ENCODE measurements at places on chromosomes 3 and 15.

DNA sequence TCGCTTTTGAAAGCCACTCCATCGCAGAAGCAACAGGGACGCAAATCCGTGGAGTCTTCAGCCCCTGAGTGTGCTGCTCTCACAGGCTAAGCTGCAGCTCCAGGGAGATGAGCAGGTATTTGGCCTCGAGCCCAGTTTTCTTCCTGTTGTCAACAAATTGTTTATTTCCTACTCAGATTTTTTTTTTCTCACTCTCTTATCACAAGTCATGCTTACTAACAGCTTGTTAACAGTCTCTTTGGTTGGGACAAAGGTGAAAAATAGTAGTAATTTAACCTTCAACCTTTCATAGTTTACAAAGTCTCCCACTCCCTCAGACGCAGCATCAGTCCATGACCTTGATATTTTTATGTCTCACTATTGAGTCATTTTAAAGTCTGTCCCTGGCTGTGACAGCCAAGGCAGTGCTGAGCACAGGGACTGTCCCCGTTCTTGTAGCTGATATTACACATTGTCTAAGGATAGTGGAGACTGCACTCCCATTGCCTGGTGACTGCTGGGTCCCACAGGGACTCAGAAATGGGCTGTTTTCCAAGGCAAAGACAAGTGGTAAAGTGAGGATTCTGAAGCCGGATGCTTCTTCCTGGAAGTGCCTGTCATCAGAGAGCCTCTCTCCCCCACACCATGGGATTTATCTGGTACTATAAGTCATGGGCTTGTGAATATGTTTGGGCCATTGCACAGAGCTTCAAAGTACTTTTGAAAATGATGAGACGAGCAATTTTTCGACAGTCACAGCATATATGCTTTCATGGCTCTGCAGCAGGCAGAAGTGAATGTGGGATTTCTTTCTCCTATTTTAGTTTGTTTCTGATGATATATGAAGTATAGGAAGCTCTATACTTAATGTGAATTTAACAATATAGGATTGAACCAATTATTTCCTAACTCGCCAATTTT, 59.8 kb upstream of the UNC13C start:
- DNase-seq = no peak

DNA sequence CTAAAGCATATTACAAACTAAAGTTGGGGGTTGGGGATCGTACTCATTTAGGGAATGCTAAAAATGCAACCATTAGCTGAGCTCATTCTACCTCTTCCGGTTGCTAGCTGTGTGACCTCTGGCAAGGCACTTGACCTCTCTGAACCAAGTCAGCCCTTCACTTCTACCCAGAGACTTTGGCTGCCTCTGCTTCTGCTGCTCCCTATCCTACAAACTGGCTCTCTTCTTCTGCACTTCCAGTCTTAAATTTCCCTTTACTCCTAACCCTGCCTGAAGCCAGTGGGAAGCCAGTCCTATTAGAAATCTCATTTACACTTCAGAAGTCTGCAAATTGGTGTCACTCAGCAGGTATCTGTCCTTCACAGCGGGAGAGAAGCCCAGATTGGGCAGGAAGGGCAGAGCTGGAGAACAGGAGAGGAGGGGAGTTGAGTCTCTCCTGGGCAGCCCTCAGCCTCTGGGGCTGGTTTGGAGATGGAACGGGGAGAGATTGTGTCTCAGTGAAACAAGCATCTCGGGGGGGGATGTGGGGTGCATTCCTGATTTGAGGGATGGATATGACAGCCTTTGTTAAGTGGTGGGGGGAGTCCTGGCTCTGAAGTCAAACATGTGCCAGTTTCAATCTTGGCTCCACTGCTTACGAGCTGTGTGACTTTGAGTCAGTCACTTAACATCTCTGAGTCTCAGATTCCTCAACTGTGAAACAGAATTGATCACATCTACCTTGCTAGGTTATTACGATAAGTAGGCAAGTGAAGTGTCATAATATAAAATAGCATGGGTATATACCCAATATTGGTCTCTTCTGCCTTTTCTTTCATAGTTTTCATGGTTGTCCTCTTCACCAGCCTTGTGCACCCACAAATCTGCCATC, 7.8 kb upstream of the AEN start:
- DNase-seq = no peak

- DNase-seq = no peak
These were observed 203.4 kb upstream of the HES1 start for GRCh38 chr3:193932576-193932975.

DNA sequence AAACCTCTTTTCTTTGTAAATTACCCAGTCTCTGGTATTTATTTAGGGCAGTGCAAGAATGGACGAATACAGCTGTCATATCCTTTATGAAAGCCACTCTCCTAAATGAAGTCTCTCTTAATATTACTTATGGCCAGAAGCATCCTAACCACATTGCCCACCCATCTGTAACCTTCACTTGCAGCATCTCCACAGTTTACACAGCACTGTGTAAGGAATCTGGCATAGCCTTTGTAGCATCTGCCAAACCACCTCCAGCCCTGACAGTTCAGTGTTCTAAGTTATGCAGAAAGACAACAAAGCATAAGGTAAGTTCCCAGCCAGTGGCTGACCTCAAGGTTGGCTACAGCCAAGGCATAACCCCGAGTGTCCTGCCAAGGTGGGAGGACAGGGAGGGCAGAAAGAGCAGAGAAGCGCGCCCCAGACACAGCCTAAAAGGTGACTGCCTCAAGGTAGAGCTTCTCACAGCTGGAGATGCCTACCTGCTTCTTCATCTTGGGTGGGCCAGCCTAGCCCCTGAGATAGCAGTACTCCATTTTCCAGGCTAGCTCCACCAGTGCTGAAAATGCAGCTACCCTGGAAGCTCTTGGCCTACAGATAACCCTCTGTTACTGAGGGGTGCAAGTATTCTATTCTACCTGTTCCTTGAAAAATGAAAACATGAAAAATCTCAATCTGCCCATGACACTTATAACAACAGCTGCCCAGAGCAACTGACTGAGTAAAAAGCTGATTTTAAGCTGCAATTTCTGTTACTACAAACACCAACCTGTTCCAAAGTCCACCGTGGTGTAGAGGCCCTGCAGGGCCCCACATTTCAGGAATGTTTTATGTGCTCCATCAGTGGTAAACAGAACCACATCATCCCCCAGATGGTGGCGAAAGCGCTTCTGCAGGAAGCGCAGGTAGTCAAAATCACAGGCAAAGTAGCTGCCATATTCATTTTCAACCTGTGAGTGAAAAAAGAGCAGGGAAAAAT, 39.3 kb downstream of the GLB1 start:
- no peak for DNase-seq

DNA sequence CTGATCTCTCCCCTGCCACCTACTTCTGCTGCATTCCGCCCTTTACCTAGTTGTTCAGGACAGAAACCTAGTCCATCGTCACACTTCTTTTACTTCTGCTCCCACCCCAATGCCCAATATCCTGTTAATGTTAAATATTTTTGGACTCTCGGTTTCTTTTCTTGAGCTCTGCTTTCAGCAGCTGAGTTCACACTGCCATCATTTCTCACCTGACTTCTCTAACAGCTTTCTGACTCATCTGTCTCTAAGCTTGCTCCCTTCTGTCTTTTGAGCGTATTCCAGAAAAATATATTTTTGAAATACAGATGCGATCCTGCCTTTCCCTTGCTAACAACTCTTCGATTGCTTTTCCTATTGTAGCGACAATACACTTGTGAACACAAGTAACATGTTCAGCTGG, 183.4 kb downstream of the KLHL25 start:
- DNase-seq = no peak

GRCh38 chr15:73650416-73651126, 17.4 kb upstream of the NPTN start:
- no peak for DNase-seq

DNA sequence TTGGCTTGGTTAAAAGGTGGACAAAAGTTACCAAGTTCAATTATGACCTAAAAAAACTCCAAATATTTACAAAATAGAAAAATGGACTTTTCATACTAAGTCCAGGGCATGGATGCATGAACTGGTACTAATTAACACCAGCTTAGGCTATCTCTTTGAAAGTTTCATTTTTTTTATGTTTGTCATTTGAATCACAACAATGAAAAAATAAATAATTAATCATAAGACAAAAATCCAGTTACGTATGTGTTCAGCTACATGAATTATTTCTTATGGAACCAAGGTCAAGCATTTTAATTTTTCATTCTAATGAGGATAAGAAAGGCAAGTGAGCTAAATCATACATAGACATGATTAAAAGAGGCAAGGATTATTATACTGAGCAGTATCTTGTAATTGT, 23.7 kb upstream of the STRIT1 start:
- DNase-seq = no peak

GRCh38 chr3:17686613-17687012, 55.8 kb downstream of the TBC1D5 start:
- DNase-seq = no peak

GRCh38 chr3:188589071-188589470, 435.1 kb downstream of the LPP start:
- DNase-seq = no peak

DNA sequence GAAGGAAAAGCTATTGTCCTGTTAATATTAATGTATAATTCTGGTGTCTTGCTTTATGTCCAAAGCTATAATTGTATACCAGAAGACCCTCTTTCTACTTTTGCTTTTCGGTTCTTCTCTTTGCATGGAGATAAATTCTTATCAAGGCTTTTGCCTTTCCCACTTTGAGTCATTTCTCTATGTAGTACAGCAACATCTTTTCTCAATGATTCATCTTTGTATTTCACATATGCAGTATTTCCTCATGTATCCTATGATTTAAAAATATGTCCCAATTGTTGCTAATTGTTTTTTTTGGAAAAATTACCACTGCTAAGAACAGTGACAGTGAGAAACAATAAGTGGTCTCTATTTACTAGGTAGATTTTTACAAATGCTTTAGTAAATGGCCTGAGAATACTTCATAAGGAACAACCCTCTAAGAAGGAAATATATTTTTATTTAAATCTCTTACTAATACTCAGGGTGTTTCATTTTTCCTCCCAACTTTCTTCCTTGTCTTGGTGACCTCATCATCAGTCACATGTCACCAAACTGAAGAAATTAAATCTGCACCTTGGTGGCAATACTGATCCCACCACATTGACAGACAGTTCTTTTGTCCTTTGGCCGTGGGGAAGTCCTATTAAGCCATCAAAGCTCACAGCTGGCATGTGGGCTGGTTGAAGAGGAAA, 290.6 kb downstream of the SATB1 start:
- no peak for DNase-seq

DNA sequence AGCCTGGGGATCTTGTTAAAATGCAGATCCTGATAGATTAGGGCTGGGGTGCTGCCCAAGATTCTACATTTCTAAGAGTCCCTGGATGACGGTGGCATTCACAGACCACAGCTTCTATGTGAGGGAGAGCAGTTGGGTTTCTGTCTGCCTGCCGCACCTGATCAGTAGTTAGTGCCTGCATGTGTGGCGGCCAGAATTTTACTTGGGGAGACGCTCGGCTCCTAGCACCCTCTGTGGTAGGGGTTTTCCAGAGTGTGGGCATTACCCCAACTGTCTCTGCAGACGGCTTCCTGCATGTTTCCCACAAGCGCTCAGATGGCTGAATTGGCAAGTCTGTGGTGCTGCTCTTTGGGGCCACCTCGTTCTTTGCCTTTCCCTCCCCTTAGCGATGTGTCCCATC, 8.3 kb downstream of the GHRL start:
- DNase-seq = no peak

- peak; percentile 23 for DNase-seq
These were observed 866 bp downstream of the TNIK start for GRCh38 chr3:171459137-171459941.

DNA sequence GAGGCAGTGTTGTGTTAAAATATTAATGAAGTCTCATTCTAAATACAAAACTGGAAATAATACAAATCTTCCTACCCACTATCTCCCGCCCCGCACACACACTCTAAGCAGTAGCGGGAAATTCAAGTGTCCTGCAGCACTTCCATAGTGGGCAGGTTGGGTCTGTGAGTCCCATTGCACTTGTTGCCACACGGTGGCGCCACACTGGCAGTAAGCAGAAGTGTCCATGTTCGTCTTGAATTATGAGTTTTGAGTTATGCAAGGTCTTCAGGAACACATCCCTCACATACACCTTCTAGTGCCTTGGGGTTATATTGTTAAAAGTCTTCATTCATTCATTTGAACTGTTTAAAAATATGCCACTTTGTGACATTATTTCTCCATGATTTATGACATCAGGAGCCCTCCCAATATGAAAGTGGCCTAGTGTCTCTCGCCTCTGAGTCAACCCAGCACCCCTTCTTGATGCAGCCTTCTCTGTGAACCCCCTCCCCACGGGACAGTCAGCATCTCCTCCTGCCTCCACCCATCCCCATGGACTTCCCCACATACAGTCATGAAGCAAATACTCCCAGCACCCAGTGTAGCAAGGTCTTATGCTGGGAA, 17.6 kb upstream of the CCDC174 start:
- DNase-seq = no peak

DNA sequence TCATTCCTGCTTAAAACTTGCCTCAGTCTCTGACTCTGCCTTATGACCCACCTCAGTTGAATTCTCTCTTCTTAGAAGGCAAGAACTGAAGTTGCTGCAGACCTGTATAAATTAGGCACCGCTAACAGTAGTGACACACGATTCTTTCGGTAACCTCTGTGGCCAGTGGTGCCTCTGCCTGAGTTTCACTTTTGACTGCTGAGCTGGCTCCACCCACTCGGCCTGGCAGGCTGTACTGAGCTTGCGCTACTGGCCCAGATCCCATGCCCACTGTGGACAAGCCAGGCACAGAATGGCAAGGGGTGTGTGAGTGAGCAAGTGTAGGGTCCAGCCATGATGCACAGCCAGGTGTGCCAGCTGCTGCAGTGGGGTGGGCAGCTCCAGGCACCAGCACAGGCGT, 19.1 kb upstream of the EIF1B start:
- no peak for DNase-seq

DNA sequence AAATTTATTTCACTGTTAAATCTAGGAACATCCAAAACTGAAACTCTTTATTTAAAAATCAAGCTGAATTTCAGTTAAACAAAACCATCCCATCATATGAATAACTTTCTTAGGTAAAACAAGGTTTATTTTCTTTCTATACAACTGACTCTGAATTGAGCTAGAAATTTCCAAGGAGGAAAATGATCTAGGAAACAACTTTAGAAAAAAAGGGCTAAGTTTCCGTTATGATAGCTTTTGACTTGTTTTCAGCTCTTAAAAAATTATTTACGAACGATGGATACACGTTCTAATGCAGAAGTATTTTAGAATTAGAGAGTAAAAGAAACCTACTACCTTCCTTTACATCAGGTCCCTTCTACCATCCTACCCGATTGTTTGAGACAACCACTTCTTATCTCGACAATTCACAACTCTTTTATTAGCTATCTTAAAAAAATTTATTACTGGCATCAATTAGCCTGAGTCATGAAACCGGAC, 1.8 kb upstream of the IGF1R start:
- no peak for DNase-seq

GRCh38 chr3:145144361-145144760, 1016.6 kb downstream of the PLOD2 start:
- DNase-seq = no peak
